ENCODE measurements at places on chromosomes 13 and 19.

GRCh38 chr13:25584087-25584486 lies 212.3 kb downstream of the ATP8A2 start:
- no peak for DNase-seq

GRCh38 chr13:102945324-102945815 lies 99.5 kb downstream of the ERCC5 start:
- no peak for DNase-seq

- DNase-seq = no peak
Measured at GRCh38 chr13:95385798-95386197, 84.5 kb upstream of the ABCC4 start.

DNA sequence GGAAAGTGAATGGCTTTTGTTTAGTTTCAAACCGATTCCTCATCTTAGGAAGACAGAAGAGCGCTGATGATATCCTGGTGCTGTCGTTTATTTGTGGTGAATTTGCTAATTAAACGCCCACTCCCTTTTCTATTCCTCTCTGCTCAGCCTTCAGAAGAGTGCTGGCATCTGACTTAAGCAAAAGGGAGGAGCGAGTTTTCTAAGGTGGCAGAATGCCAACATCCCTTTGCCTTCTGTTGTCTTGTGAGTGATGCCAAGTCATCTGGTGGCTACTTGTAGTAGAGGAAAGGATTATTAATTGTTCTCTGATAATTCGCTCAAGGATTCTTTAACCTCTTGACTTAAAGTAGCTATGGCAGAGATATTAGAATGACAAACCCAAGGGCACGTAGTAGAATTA lies 68.1 kb downstream of the ERCC5 start:
- DNase-seq = no peak

DNA sequence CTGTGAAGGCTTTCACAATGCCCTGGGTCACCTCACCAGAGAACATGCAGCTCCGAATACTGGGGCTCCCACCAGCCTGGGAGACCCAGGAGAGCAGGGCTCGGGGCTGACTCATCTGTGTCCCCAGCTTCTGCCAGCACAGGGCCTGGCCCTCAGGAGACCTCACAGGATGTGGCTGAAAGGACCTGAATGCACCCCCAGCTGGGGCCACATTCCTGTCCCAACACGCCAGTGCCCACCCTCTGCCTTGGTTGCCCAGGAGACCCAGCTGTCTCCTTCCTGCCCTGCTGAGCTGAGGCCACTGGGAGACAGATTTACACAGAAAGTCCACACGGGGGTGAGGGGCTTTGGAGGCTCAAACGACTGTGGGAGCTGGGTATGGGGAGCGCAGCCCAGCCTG lies 11.9 kb downstream of the BCAT2 start:
- no peak for DNase-seq

DNA sequence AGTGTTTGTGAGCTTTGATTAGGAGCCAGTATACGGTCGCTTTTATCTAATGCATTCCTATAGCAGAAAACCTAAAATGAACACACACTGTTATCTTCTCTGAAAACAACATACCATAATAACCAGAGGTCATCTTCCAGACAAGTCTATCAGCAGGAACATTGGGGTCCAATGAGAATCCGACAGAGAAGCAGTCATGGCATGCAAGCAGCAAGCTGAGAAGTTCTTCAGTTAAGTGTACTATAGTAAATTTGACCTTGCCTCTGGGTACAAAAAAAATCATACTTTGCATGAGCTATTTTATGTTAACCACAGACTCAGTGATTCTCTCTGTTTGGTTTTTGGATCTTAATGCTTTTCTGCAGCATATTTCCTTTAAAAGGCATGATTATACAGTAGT lies 1505.1 kb downstream of the PCDH9 start:
- no peak for DNase-seq

DNA sequence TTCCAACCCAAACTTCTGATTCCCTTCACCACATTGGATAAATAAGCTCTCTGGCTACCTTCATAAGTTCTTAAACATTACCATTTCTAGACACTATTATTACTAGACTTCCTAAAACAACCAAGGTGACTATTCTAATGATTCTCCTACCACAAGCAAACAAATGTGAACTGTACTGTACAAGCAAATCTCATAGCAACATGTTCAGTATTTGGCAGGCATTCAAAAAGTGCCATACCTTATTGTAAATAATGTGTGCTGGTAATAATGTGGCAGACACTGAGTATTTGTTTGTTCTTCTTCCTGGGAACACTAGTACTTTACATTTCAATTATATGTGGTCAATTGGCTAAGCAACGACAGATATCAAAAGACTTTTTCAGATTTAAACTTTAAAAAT lies 986.0 kb upstream of the SPRY2 start:
- DNase-seq = no peak

DNA sequence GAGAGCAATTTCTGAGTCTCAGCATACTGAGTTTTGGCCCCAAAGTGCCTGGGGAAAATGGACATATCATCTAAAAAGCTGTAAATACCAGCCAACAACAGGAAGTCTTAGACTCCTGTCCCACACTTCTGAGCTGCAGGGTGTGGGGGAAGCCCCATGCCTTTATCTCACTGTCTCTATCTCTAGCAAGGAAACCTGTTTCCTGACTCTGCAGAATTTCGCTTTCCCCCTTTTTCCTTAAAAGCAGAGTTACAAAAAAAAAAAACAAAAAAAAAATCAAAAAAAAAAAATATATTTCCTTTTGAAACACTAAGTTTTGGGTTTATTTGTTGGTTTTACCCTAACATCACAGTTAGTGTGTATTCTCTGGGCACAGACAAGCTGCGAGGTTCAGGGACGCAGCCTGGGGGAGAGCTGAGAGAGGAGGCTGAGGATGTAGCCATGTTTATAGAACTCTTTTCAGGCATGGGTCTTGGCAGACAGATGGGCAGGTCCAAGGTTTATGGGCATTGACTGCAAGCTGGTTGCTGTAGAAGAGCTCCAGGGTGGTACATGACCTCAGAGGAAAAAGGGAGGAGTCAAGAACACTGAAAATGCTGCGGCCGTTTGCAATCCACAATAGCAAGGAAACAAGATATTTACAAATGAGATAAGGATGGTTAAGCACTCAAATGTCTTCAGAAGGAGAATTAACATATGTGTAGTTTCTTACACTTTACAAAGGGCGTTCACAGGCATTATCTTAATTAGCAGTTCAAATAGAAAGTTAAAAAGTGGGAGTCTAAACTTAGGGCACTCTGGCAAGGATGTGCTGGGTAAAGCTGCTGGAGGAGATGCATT lies 4.9 kb downstream of the MBNL2 start:
- DNase-seq = no peak

DNA sequence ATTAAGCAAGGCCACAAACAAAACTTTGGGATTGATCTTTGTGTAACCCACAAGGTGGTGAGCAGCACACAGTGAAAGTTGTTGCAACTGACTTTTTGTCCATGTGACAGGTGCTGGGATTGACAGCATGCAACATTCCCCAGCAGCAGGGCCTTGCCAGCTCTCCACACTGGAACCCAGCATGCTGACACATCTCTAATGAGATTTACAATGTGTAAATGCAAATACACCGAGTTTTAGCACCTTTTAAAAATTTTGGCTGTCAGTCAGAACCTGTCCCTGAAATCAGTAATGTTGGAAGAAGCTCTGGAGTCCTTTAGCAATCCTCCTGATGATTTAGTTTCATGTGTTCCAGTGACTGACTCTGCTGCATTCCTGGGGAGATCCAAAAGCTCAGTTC lies 16.5 kb upstream of the PCDH8 start:
- no peak for DNase-seq

DNA sequence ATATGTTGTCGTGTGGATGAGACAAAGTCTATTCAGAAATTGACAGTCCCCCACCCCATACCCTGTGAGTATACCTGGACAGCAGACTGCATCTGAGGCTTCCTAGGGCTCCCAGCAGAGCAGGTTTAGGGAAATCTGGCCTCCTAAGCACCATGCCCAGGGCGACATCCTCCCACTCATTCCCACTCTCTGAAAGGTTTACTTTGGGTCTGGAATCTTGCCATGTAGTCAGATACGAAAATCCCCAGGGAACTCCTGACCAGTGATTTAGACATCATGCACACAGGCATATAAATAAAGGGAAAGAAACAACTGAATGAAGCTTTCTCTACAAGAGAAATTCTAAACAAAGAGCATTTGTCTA lies 717 bp upstream of the NALCN start:
- DNase-seq = no peak

DNA sequence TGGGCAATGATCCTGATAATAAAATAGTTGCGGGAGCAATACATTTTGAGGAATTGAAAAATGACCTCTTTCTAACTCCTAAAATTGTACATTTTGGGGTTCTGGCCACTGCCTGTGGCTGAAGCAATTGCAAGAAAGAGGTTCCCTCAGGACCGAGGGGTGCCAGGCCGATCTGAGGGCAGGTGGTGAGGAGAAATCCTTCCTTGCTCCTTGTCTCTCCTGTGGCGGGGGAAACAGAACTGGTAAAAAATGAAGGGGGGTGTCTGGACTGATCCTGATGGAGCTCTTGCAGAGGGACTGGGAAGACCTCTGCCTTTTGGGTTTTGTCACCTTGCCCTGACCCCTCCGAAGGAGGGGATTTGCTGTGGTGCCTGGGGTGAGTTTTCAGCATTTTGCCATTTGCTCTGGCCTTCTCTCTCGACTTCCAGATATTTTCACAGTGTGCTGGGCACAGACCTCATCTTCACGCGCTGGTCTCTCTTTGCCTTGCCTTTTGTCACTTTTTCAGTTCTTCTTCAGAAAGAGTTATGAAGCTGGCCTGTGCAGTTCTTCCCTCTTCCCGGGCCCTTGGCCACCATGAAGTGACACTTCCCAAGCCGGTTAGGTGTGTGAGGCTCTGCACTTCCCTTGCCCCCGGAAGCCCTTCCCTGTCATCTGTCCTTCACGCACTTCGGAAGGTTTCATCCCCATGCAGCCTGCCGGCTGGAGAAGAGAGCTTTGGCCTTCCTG lies 22.2 kb downstream of the NFIX start:
- DNase-seq = no peak

- no peak for DNase-seq
Measured at GRCh38 chr13:46844431-46844830, 47.5 kb upstream of the ESD start.

DNA sequence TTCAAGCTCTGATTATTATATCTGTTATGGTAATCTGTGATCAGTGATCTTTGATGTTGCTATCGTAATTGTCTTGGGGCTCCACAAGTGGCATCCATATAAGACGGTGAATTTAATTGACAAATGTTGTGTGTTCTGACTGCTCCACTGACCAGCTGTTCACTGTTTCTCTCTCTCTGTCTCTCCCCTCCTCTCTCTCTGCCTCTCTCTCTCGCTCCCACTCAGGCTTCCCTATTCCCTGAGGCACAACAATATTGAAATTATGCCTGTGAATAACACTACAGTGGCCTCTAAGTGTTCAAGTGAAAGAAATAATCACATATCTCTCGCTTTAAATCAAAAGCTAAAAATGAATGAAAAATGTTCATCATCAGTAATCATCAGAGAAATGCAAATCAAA lies 4.4 kb upstream of the SACS start:
- no peak for DNase-seq

GRCh38 chr19:45999653-46000121 lies 4.4 kb downstream of the CCDC61 start:
- no peak for DNase-seq

- no peak for DNase-seq
Measured at GRCh38 chr19:28176193-28176592, 1036.8 kb downstream of the UQCRFS1 start.

DNA sequence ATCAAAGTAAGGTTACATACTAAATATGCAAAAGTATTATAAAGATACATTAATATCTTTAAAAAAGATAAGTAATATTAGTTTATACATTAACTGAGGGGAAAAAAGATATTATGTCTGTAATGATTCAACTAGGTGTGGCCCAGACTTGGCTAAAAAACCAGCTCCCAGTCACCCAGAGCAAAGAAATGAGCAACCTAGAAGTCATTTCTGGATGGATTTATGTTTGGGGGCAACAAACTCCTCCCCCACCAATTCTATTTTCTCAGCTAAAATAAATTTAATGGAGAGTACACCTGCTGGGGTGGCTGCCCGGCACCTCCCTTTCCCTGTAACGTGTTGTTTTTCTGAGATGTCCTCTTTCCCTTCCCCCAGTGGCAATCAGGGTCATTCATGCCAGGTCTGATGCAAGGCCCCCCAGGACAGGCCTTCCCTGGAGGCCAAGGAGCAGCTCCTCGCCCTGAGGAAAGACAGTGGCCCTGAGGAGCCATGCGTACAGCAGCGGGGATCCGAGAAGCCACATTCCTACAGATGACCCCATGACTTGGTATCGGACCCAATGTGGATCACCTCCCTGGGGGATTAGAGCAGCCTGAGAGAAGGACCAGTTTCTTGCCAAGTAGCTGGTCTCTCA lies 78.6 kb upstream of the DOCK9 start:
- no peak for DNase-seq

DNA sequence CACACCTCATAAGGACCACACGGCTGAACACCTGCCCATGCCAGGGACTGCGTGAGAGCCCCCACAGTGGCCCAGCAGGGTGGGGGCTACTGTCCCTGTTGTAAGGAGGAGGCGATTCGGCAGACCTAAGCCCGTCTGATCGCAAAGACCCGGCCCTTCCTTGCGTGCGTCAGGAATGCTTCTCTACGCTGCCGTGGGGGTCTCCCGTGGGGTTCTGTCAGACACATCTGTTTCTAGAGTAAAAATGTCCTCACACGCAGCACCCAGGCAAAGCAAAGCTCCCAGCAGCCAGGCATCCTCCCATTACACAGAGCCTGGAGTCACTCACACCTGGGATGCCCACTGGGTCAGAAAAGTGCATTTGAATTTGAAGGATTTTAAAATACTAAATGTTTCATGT lies 147.7 kb upstream of the SOX1 start:
- DNase-seq = no peak

DNA sequence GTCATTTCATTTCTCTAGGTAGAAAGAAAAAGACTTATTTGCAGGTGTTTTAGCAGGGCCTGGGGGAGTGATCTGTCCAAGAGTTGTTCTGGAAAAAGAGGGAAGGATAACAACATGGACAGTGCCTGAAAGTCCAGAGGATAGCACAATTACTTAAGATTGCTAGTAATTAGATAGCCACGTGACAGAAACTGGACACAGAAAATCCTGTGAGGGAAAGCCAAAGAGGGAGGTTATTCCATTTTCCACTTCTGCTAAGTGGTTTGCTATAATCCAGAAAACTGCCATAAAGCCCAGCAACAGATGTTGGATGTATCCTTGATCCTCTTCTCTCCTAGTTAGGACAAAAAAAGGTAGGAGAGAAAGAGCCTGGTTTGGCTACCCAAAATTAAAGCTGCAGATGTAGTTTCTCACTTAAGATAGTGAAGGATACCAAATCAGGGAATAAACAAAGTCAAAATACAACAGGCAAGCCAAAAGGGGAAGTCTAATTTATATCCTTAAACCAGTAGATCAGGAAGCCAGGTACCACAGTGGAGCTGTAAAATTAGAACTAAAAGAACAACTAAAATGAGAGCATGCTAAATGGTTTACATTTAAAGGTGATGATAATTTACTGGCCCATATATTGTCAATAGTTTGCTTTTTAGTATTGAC lies 140.2 kb downstream of the VWA8 start:
- no peak for DNase-seq

GRCh38 chr19:33938821-33939220 lies 142.2 kb downstream of the KCTD15 start:
- no peak for DNase-seq

- no peak for DNase-seq
Measured at GRCh38 chr13:32403108-32403507, 24.8 kb downstream of the N4BP2L1 start.

GRCh38 chr13:101144808-101145419 lies 271.4 kb downstream of the NALCN start:
- no peak for DNase-seq

- no peak for DNase-seq
Measured at GRCh38 chr13:34035676-34036325, 217.9 kb downstream of the RFC3 start.

- peak; percentile 32 for DNase-seq
Measured at GRCh38 chr19:52536448-52536800, 9.0 kb downstream of the ZNF808 start.

Measured in activated gamma-delta T cell (primary cell).